Fibroblast of skin of right quadriceps (primary cell): ENCODE measurements at places on chromosomes 1 and 21.

DNA sequence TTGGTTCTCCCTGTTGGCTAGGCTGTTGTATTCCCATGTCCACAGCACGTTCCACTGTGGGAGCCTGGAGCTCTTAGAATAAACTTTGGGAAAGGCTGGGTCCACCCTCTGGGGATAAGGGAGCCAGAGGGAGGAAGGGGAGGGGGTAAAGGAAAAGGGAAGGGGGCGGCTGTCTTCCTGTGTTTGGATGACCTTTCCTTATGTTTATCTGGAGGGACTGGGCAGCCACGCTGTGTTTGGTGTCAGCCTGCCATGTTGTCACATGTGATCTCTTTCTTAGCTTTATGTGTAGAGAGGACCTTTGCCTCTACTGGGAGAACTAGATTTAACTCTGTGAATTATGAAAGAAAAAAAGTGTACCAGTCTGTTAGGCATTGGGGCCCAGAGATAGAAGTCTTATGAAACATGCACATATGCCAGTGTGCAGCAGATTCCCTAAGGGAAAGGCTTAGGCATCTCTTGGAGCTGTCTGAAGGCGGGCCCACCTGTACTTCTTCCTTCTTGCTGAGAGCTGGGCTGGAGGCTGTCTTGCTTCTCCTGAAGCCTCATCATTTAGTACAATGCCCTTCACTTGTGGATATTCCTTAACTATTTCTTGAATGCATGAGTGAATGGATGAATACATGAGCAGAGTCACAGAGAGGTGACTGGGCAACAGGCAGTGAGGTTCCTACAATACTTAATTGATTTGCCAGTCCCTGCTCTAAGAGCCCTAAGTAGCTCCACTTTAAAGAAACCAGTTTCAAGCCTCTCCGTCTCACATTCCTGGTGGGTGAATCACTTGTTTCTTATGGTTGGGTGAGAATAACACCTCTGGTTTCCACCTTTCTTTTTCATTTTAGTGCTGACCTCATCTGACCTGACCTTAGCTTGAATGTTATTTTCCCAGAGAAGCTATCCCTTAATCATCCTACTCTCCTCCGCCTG lies 62.5 kb upstream of the ARHGAP29 start:
- DNase-seq, result peak; percentile 60

- no peak for DNase-seq
Measured at GRCh38 chr1:157292809-157293564, 154.8 kb upstream of the ETV3 start.

DNA sequence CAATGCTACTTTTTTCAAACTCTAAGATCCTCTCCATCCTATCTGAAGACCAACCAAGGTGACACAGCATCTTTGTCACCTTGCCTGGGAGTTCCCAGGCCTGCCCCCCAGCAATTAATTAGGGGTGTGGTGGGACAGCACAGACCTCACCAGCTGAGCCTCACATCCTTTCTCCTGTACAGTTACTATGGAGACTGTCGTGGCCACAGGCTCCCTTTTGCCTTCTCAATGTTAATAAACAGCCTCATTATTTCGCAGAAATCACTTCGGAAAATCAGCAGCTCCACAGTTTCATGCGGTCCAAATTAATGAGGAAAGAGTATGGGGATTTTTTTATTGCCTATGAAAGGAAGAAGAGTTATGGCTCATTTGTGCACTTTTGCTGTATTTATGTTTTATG lies 378.3 kb downstream of the NPHP4 start:
- no peak for DNase-seq

DNA sequence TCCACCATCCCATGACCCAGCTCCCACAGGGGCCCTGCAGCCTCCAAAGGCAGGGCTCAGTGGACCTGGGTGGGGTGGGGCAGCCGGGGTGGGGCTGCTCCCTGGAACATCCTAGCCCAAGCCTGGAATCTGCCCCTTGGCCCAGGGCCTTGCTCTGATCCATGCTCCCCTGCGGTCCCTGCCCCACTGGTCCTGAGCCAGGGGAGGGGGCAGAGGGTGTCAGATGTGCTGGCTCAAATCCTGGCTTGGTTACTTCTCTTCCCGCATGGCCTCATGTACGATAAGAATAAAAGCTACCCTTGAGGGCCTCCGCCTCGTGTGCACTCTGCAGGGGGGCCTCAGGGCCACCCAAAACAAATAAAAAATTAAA lies 819 bp downstream of the SLC25A34 start:
- no peak for DNase-seq

- DNase-seq, result peak; percentile 71
Measured at GRCh38 chr1:241531195-241532161, 700 bp upstream of the KMO start.

DNA sequence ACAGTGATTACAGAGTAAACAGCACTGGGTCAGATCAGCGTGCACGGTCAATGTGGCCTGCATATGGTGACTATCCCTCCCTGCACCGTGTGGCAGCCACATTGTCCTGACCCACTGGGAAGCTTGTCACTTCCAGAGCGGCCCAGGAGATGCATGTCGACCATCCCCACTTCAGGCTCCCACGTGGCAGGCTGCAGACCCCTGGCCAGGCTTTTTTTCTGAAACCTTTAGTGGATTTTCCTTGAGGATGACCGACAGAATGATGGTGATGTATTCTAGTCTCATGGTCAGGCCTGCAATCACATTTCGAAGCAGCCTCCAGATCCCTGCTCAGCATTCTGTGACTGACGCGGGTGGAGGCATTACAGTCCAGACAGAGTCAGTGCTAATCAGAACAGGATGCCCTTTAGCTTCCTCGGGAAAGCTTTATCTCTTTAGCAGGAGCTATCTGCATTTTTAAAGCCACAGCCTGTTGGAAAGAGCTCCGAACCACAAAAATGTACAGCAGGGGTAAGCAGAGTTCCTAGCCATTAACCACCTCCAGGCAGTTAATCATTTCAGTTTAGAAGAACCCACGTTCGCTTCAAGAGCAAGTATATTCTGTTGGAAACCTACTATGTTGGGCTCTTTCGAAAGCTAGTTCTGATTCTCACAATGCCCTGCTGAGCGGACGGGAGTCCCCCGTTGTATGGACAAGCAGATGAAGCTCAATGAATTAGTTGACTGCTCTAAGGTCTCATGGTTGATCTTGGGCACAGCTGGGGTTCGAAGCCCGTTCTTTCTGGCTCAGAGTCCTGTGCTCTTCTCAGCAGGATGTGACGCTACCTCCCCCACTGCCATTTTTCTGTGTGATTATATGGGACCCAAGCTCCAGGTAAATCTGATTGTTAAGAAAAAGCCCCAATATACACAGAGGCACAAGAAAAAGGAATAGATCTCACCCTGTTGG lies 56.5 kb downstream of the IRF2BP2 start:
- peak; percentile 97 for DNase-seq

GRCh38 chr1:155073377-155074242 lies 5.0 kb upstream of the EFNA3 start:
- DNase-seq, result no peak

GRCh38 chr1:26862781-26863684 lies at the start of gene SFN:
TSS of gene SFN (plus strand) at chr1:26863149. CDS start at chr1:26863213, 64 bp downstream.
- DNase-seq, result no peak

DNA sequence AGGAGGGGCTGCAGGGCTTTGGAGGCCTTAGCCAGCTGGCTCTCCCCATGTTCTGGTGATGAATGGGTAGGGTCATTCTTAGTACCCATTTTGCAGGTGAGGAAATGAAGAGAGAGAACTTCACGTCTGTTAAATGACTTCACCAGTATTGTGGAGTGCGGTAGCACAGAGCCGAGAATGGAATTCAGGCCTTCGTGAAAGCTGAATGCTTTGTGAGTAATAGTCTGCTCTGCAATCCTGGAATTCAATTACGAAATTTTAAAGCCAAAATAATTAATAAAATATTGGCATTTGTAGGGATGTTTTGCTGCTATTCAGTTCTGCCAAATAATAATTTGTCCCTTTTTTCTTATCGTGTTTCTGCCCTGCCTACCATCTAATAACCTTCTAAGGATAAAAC lies 197.7 kb downstream of the GREM2 start:
- DNase-seq, result peak; percentile 91

DNA sequence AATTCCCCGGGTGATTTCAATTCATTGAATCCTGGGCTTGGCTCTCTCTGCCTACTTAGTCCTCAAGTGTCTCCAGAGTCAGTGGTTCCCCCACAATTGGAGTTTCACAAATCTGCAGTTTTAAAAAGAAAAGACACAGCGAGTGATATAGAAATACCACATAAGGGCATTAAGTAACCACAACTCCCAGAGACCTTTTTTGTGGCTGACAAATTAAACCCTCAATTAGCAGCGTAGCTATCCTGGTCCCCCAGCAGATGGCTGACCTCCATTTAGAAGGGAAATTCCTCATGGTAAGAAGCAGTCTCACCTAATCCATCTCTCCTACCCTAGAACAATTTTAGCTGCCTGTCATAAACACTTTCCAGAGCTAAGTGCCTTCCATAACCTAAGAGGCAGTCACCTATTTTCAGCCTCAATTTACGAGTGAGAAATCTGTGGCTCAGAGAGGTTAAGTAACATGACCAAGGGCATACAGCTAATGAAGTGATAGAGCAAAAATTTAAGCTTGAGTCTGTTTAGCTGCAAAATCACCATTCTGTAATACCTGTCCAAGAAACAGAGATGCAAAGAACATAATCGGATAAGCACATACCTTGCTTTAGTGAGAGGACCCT lies 56.0 kb upstream of the NBPF3 start:
- no peak for DNase-seq

DNA sequence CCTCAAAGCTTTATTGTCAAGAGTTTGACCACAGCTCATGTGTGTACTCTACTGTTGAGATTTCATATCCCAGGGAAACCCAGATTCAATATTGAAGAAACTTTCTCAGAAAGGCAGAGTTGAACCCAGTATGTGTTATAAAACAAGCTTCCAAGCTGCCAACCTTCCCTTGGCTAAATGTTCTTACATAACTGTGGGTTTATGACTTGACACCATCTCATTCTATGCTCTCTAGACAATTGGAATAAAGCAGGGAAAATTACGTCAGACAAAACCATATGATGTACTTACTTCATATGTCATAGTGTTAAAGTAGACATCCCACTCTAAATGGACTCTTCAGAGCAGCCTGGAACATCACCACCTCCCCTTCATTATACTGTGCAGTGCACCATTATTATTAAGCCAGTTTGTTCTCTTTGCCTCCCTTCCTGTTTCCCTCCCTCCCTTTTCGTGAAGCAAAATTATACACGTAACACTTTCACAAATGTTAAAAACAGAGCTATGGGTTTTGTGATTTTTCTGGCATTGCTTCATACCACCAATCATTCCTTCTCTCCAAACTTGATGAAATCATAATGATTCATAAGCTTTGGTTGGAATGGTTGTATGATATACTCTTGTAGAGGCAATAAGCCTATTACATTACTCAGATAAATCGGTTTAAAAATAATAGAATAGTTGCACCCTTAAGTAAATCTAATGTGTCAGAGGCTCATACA lies 507.2 kb downstream of the LTN1 start:
- peak; percentile 90 for DNase-seq

GRCh38 chr21:40595806-40596205 lies 251.2 kb downstream of the DSCAM start:
- no peak for DNase-seq

- no peak for DNase-seq
Measured at GRCh38 chr1:206637605-206638004, 2.3 kb downstream of the DYRK3 start.

GRCh38 chr1:200355801-200356200 lies 54.0 kb downstream of the ZNF281 start:
- DNase-seq, result no peak

DNA sequence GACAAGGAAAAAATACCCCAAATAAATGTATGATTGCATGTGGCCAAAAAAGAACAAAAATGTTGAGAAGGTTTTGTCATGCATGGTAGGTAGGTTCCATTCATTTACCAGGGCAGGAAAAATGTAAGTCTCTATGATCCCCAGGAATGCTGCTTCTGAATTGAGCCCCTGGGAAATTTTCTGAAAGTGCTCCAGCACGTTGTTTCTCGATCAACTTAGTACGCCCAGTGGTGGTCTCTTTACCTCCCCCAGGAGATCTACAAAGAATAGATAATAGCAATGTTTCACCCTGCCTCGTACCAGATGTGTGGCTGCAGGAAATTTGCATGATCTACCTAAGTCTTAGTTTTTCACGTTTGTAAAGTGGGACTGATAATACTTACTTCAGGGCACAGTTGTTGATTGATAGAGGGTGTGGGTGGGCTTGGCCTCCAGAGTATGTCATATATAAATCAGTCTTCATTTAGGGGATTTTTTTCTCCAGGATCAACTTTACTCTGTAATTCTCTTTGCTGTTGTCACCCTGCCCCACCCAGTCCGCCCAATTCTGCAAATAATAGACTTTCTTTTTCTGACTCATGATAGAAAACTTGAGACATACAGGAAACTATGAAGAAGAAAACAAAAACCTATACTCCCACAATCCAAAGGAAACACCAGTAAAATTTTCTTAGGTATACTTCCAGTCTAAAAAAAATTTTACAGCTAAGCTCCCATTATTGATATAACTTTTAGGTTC lies 462.0 kb upstream of the RUNX1 start:
- no peak for DNase-seq

- DNase-seq, result peak; percentile 42
Measured at GRCh38 chr1:224357626-224358124, 996 bp downstream of the CNIH4 start.

DNA sequence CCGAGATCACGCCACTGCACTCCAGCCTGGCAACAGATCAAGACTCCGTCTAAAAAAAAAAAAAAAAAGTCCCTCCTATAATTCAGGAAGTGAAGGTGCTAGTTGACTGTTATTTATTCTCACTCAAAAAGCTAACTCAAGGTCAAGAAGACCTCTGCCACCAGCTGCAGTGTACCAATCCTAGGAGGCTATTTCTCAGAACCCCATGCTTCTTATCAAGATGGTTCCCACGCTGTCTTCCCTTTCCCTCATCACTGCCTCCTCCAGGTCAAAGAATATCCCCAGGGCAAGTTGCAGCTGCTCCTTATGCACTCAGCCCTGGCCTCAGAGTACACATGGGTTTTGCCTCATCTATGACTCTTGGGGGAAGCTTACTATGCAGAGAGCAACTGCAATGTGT lies 53.6 kb downstream of the RERE start:
- DNase-seq, result no peak

DNA sequence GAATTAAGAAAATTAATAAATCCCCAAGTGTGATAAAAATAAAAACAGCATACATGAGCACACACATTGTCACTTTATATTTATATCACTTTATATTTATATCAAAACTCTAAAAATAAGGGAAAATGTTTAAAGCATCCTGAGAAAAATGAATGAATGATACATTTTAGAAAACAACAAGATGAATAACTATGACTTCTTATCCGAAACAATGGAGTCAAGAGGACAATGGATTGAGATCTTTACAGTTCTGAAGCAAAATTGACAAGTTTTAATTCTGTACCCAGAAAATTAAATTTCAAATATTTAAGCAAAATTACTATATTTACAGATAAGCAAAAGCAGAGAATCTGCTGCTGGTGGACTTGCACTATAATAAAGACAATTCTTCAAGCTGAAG lies 512.6 kb downstream of the MRPL39 start:
- DNase-seq, result no peak

DNA sequence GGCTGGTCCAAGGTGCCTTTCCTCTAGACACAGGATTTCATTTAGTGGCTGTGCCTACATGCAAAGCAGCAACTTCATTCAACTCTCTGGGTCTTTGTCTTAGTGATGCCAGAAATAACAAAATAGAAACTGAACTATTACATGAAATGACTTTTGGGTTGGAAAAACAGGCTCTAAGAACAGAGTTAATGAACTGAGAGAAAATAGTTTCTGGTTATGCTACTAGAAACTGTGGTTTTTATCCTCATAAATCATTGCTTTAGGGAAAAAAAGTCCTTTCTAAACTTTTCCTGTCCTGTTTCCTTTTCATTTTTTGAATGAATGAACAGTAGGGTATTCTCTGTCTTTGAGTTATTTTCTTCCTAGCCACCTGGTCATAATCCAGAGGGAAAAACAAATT lies 424.0 kb downstream of the KIF26B start:
- DNase-seq, result peak; percentile 30
